ENCODE measurements at places on chromosomes 4 and X. TPM values are rescaled to one million over a fixed set of nuclear protein-coding genes. Genes with fewer than 3 reads are reported as not detected.

PABPC5 gene
- 2.9 TPM for total RNA-seq

LRP2BP gene
- 0.44 TPM for total RNA-seq

ERAS gene
- not detected for total RNA-seq

FAM3A gene
- 38.3 TPM for total RNA-seq

VCX3B gene
- total RNA-seq, result not detected

ATP2B3 gene
- total RNA-seq, result not detected

RNF175 gene
- under 0.01 TPM for total RNA-seq

DCAF8L2 gene
- total RNA-seq, result under 0.01 TPM

AMBN gene
- not detected for total RNA-seq

POF1B gene
- not detected for total RNA-seq

ABLIM2 gene
- under 0.01 TPM for total RNA-seq

GABRE gene
- total RNA-seq, result 1.3 TPM

PPEF2 gene
- total RNA-seq, result not detected

HMX1 gene
- total RNA-seq, result not detected

CYLC1 gene
- total RNA-seq, result not detected

PDGFC gene
- 87.6 TPM for total RNA-seq

ARHGAP6 gene
- total RNA-seq, result 10.3 TPM

PLS3 gene
- total RNA-seq, result 176 TPM

PNCK gene
- 1.2 TPM for total RNA-seq

CYSLTR1 gene
- total RNA-seq, result 0.29 TPM

SFRP2 gene
- not detected for total RNA-seq

METTL14 gene
- 23.3 TPM for total RNA-seq

DCAF12L2 gene
- total RNA-seq, result 0.15 TPM

S100G gene
- not detected for total RNA-seq
